Activated gamma-delta T cell (primary cell): ENCODE measurements at places on chromosomes 5 and 9.

- no peak for DNase-seq
These were observed 17.3 kb upstream of the ANKRD18B start for GRCh38 chr9:33506626-33507370.

DNA sequence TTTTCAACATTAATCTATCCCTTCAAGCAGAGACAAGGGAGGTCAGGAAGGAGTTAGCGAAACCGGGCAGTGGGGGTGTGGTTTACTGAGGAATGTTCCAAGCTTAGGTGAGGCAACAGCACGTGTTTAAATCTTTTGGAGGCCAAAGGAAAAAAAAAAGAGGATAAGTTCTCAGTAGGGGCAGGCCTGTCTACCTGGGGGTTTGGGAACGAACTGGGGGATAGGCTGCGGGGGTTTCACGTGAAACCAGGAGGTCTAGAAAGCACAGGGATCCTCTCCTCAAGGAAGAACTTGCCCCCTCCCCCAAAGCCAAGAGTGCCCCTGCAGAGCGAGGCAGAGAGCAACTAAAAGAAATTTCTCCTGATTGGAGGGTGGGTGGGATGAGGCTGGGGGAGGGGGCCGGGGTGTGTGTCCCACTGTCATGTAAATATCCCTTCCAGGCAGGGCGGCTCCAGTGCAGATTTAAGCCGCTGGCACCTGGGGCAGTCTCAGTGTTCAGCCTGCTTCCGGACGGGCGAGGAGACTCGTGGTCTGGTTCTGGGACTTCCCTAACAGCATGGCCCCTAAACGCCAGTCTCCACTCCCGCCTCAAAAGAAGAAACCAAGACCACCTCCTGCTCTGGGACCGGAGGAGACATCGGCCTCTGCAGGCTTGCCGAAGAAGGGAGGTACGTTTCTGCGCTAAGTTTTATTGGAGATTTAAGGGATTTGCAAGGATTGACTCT, 5.5 kb upstream of the SET start:
- DNase-seq, result no peak

GRCh38 chr9:112884101-112884500, 6.6 kb downstream of the SLC46A2 start:
- no peak for DNase-seq

DNA sequence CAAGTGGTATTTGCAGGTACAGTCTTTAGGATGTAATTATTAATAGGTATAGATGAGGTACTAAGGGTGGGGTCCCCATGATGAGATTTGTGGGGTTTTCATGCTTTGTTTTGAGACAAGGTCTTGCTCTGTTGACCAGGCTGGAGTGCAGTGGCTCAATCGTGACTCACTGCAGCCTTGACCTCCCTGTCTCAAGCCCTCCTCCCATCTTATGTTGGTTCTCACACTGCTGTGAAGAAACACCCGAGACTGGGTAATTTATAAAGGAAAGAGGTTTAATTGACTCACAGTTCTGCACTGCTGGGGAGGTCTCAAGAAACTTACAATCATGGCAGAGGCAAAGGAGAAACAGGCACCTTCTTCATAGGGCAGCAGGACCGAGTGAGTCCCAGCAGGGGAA, 217.5 kb downstream of the CDK5RAP2 start:
- DNase-seq, result no peak

GRCh38 chr5:139652788-139653241, 4.7 kb downstream of the CXXC5 start:
- no peak for DNase-seq

GRCh38 chr9:2700909-2701550, 16.3 kb upstream of the KCNV2 start:
- DNase-seq, result no peak

GRCh38 chr9:21813575-21814473, 11.4 kb downstream of the MTAP start:
- no peak for DNase-seq

GRCh38 chr5:145847499-145848497, 12.7 kb upstream of the PRELID2 start:
- no peak for DNase-seq

- DNase-seq, result no peak
These were observed 152.5 kb upstream of the ZNF366 start for GRCh38 chr5:72659726-72660125.

- DNase-seq, result no peak
These were observed 57.5 kb downstream of the VAV2 start for GRCh38 chr9:133934482-133935232.
